ENCODE measurements at places on chromosomes 2 and 18.
A peak's percentile ranks its signal among the peaks of the same experiment; 100 is the strongest.

- no peak for DNase-seq
Measured at GRCh38 chr2:73114273-73114867, 1.6 kb upstream of the RAB11FIP5 start.

GRCh38 chr2:202022755-202023154 is 10.9 kb upstream of the FZD7 start:
- no peak for DNase-seq

DNA sequence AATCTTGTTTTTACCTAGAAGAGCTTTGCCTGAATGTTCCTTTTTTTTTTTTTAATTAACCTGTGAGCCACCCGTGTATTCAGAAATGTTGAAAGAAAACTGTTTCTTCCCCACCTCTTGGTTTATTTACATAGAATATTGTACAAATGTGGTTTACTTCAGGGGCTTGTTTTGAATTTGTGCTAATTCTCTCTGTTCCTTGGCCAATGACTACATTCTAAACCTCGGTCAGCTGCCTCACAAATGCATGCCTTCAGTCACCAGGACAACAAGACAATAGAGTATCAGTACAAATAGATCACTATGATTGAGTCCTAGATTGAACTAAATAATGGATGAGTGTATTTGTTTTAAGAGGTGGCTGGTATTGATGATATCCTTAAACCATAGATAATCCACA is 36.0 kb downstream of the AGFG1 start:
- DNase-seq, result no peak

- no peak for DNase-seq
Measured at GRCh38 chr2:863732-864450, 86.8 kb upstream of the SNTG2 start.

- DNase-seq, result no peak
Measured at GRCh38 chr2:217802876-217803652, 199.7 kb downstream of the TNS1 start.

DNA sequence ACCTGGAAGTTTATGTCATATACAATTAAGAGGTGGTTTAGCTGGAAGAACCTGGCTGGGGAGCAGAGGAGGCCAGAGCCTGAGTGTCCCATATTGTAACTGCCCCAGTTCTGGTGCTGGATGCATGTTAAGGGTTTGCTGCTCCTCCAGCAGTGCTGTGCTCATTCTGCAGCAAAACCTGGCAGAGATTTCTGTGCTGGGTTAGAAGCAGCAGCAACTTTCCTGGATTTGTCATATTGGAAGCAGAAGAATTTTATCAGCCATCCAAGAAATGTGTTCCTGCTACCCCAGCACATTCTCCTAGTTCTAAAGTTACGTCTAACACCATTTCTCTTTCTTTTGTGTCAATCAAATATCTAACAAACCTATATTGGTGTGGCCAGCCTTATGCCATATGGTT is 284.1 kb downstream of the TDRD15 start:
- DNase-seq, result no peak

GRCh38 chr18:50356036-50356945 is 18.6 kb upstream of the SKA1 start:
- peak; percentile 49 for DNase-seq

- DNase-seq, result no peak
Measured at GRCh38 chr18:28723506-28723905, 546.6 kb upstream of the CDH2 start.

- no peak for DNase-seq
Measured at GRCh38 chr2:9430316-9431293, 7.2 kb downstream of the CPSF3 start.

- DNase-seq, result no peak
Measured at GRCh38 chr18:53745224-53745967, 479.1 kb downstream of the MBD2 start.

DNA sequence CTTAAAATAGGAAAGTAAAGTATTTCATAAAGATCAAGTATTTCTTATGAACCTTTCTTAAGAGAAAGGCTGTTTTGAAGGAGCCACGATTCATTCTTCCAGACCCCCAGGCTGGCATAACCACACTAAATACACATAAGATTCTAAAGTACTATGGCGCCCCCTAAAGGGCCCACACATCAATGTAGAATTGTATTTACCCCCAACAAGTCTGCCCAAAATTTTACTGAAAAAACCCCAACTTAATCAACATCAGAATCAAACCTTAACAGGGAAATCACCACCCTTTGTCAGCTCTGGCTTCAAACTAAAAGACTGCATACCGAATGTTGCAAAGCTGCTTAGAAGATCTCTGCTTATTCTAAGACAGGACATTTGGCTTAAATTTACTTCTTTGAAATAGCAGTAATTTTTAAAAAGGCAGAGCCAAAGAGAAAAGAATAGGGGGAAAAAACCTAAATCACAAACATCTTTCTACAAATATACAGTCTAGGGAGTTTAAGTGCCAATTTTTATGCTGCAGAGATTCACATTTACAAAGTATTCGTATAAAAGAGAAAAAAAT is 20.4 kb upstream of the BCL2 start:
- peak; percentile 24 for DNase-seq

DNA sequence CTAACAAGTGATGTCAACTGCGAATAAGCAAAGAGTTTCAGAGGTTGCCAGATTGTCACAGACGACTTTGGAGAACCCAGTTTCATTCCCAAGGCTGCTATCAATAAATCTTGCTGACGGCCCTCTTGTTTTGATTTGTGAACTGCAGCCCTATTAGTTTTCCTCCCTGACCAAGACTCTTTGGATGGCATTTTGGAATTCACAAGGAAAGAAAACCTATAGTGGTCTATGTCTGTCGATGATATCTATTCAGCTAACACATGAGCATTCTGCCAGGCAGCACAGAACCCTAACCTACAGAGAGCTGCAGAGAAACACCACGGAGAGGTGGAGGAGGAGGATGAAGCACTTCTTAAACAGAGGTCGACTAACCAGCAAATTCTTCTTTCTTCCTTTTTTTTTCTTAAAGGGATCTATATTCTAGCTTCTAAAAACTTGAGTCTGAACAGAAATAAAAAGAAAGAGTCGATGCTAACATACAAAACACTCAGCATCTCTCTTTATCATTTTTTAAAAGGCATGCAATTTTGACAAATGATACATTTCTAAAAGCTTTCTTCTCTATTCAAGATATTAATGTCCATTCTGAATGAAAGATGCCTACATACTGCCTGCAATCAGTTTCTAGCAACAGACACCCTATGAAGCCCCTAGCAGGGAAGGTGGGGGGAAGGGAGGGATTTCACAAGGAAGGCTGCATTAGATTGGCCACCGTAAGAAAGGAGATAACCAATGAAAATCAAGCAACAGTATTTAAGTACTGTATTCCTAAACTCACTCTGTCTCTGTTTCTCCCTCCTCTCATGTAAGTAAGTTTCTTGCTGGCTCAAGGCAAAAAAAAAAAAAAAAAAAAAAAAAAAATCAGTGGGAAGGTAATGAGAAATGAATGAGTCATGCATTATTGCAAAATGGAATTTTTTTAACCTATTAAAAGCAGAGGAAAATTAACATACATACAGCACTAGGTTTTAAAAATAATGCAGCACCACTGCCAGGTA is 83.0 kb upstream of the CHRNA1 start:
- no peak for DNase-seq

- DNase-seq, result peak; percentile 40
Measured at GRCh38 chr2:9780368-9781130, 62.7 kb upstream of the TAF1B start.

DNA sequence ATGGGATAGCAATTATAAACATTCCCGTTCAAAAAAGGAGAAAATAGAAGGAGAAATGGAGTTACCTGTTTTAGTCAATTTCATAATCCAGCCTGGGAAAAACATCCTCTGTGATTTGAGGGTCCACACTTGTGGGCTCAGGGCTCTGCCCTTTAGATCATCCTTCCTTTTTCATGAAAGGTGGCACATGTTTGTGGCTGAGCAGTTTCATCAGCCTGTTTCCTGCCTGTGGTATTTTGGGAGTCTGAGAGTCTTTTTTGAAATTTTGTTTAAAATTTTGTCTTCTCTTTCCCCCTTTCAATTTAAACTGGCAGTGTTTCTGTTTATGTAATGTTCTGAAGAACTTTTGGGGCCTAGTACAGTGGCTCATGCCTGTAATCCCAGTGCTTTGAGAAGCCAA is 84.0 kb downstream of the KIAA1328 start:
- no peak for DNase-seq

GRCh38 chr2:33373986-33374385 is 102.5 kb upstream of the RASGRP3 start:
- no peak for DNase-seq
